ENCODE measurements at places on chromosomes 2 and 18.
A peak's percentile ranks its signal among the peaks of the same experiment; 100 is the strongest.

DNA sequence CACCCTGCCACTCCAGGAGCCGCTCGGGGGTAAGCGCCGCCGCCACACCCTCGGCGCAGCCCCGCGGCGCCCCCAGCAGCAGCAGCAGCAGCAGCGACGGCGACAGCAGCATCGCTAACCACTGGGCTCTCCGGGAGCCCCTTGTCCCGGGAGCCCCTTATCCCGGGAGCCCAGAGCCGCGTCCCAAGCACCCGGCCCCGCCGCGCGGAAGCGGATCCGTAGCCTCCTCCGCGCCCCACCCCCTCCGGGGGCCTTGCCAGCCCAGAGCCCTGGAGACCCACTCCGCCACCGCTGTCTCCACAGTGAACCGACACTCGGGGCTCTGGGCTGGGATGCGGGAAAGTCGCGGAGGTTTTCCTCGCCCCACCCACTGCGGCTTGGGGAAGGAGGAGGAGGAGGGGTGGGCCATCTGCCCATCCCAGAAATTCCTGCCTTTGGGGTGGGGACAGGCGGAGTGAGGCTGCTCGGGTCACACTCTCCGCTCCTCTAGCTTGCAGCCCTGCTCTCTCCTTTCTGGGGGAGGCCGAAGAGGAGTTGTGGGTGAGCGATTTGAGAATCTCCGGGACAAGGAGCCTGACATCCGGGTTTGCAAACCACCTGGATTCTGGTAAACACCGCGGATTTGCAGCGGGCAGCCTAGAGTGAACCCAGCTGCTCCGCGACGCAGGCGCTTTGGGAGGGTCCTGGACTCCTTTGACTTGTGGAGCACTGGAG, at the start of gene PLA2R1:
Gene PLA2R1 (minus strand): TSS at position 324 of the 714 bp plus-strand sequence. CDS start 212 bp downstream, at position 112.
- DNase-seq: no peak

DNA sequence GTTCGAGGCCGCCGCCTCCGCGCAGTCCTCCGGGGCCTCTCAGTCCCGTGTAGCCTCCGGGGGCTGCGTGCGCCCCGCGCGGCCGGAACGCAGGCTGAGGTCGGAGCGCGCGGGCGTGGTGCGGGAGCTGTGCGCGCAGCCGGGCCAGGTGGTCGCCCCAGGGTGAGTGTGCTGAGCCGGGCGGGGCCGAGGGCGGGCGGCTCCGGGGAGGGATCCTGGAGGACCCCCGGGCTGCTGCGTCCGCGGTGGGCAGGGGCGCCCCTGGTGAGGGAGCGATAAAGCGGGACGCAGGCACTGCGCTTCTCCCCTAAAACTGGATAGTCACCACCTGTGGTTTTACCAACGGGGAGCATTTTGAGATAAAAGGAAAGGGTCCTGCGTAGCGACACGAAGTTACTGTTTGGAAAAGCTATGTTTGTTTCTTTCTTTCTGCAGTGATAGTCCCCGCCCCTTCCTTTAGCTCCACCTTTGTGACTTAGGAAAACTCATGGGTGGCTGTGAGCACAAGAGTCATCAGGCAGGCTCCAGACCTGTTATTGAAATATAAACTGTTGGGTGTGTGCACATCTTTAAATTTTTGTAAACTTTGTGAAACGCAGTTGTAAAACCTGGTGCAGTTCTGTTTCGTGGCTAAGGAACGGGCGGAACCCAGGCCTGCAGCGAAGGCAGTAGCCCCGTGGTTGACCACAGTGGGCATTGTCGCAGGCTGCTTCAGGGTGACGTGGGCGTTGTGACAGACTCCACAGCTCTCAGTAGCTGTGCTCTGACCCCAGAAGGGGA, 687 bp downstream of the CTDP1 start:
- no peak for DNase-seq

DNA sequence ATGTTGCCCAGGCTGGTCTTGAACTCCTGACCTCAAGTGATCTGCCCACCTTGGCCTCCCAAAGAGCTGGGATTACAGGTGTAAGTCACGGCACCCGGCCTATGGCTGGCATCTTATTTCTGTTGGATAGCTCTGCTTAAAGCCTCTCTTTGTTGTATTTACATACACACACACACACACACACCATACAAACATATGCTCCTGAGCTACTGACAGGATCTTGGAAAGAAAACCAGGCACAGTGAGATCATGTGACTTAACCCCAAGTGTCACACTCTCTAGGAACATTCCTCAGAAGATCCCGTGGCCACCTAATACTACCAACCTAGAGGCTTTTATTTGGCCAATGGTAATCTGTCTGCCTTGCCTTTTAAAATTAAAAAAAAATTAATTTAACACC, 85.1 kb upstream of the HAAO start:
- no peak for DNase-seq

GRCh38 chr2:147006736-147007141, 838.1 kb upstream of the ACVR2A start:
- DNase-seq: no peak

- DNase-seq: no peak
Observed at GRCh38 chr2:173062801-173063200, 12.8 kb upstream of the MAP3K20 start.

DNA sequence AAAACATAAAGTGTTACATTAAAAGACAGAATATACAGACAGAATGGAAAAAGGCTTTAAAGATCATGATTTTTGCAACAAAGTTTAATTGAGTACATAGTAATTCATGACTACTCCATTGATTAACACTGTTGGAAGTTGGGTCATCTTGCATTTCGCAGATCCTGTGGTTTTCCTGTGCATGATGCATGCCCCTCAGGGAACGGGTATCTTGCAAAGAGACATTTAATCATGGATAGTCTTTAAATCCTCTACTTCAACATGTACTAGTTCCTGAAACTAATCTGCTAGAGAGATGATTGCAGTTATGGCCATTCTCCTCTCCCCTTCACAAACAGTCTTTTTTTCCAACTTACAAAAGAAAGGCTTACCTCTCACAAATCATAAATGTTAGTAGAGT, 155.6 kb upstream of the DSEL start:
- DNase-seq: no peak

DNA sequence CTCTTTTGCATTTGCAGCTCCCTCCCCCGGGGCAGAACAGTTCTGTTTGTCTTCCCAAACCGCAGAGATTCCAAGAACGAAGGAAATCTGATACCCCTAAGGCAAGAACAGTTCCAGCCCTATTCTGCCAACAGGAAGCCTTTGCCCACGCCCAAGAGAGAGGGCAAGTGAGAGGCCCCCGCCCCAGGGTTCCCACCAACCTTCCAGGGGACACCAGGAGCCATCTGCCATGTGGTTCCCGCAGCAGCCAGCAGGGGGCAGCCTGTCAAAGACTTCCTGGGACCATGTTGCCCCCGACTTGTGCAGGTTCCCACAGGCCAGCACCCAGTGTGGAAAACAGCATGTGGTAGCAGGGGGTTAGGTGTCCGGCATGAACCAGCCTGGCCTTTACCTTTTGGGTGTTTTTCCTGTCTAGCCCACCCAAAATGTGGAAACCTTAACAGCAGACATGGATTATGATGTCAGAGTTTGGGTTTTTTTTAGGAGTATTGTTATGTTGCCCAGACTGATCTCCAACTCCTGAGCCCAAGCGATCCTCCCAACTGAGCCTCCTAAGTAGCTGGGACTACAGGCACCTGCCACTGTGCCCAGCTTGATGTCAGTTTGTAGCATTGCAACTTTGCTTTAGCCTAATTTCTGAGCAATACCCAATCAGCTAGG, 21.7 kb upstream of the EFHD1 start:
- peak; percentile 14 for DNase-seq

GRCh38 chr2:200168641-200169555, 137.6 kb upstream of the SPATS2L start:
- DNase-seq: no peak

DNA sequence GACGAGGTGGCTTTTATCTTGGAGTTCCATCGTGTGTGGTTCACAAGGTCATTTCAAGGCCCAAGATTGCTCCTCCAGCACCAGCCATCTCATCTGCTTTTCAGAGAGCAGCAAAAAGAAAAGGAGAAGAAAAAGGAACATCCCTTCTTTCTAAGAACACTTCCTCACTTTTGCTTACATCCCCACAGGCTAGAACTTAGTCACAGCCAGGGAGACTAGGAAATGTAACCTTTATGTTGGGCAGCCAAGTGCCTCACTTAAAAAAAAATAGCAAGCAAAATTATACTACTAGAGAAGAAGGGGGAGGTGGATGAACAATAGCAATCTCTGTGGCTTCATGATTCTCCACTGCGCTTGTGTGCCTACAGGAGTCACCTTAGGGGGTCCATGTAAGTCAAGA, 141.8 kb downstream of the SMAD2 start:
- DNase-seq: no peak

- DNase-seq: no peak
Observed at GRCh38 chr2:101625387-101625786, 72.1 kb upstream of the MAP4K4 start.

- DNase-seq: no peak
Observed at GRCh38 chr18:78675231-78675630, 304.4 kb upstream of the SALL3 start.

DNA sequence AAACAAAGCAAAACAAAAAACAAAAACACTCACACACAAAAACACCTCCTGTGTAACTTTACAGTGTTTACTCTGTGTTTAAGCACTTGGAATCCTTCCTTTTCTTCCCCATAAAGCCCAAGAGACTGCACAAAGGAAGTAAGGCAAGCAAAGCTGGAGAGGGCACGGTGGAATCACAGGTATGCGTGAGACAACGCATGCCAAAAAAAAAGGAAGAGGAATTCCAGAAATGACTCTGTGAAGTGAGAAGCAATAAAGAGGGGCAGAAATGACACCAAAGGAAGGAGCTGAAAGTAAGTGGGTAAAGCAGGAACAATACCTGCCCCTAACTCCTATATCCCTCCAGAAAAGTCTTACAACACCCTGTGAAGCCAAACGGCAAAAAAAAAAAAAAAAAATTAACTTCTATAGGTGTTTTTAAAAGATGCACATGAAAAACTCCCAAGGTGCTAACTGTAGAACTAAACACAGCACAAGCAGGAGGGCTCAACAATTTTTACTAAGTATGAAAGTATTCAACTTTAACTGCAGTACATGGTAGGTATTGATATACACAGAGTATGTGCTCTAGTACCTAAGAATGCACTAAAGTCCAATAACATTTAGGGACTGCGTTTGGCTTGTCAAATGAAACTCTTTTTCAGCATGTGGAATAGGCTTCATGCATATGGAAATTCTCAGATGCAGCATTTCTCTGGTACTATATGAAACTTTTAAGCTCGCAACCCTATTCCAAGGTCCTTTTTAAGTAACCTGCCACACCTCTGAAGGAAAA, 9.1 kb downstream of the RND3 start:
- no peak for DNase-seq

- no peak for DNase-seq
Observed at GRCh38 chr18:11714244-11714918, 25.3 kb downstream of the GNAL start.

- DNase-seq: no peak
Observed at GRCh38 chr2:100016756-100017155, 125.6 kb downstream of the AFF3 start.

DNA sequence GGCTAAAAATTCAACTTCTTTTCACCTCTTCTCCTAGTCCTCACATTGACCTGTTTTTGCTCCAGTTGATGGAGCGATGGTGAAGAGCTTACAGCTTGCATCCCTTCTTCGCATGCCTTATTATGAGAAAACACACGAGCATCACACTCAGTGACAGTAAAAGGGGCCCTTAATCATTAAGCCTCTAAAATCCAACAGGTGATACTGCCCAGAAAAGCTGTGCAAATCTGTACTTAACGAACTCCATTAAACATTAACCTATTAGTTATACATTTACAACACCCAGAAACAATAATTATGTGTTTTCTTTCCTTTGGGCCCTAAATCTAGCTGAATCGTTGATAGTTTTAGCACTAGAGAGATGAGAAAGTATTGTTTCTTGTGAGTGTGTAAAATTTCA, 54.8 kb downstream of the LAMA1 start:
- DNase-seq: no peak

GRCh38 chr2:137943678-137944347, 20.5 kb upstream of the HNMT start:
- no peak for DNase-seq

DNA sequence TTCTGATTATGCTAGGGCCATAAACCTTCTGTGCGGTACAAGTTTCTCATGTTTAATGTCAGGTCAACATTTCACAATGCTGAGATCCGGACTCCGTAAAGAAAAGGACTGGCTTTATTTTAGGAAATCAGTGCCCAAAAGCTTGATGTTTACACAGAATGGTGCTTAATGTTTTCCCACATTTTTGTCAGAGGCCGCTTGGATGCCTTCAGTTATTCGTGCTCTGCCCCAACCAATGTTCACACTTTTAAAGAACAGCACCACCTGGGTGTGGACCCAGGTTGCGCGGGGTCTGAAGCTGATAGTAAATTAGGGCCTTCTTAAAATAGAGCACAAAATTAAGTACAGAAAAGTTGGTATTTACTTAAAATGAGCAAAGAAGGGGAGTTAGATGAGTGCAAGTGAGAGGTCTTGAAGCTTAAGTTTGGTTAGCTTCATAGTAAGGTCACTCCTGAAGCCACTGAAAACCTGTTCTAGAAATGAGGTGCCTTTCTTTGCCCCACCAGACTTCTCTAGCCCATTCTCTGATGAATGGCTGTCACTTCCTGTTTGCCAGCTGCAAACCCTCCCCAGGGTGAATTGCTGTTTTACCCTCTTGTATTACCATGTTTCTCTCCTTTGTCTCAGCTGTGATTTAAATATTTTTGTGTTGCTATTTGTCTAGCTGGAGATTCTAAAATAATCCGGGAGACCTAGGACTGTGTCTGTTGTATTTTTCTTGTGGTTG, 20.5 kb downstream of the SLC3A1 start:
- no peak for DNase-seq

GRCh38 chr2:218991674-218992168, 1.5 kb downstream of the CRYBA2 start:
- DNase-seq: no peak

DNA sequence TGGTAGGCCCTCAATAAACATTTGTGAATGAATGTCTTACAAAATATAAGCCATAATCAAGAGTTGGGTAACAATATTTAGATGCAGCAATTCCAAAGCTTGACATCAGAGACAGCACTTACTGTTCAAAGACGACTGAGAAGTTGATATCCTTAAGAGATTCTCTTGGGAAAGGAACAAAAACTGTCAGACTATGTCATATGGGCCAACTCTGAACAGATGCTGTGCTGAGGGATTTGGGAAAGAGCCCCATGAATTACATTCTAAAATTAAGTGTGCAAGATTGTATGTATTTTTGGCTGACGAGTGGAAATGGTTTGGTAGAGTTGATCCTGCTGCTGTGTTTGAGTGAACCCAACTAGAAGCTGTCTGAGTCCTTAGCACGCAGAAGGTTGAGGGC, 250.7 kb upstream of the LINC00305 start:
- DNase-seq: no peak

- no peak for DNase-seq
Observed at GRCh38 chr2:217444932-217445331, 557.9 kb downstream of the TNS1 start.

- DNase-seq: no peak
Observed at GRCh38 chr2:174490051-174490450, 3.2 kb upstream of the GPR155 start.

Measured in SHP77 treated with DMSO at 0.1 percent for 48 hours (cell line).